ENCODE measurements at places on chromosomes 4 and X. TPM values are rescaled to one million over a fixed set of nuclear protein-coding genes. Genes with fewer than 3 reads are reported as not detected.

ARHGAP6 gene
- 0.30 TPM for total RNA-seq

NAP1L5 gene
- total RNA-seq = 3.9 TPM

PGRMC2 gene
- 158 TPM for total RNA-seq

NSUN7 gene
- total RNA-seq = 2.1 TPM

IGSF1 gene
- total RNA-seq = 3.5 TPM

DCAF8L2 gene
- not detected for total RNA-seq

GC gene
- total RNA-seq = not detected

FAM53A gene
- 3.4 TPM for total RNA-seq

APELA gene
- 0.89 TPM for total RNA-seq

FGG gene
- total RNA-seq = not detected

SMIM43 gene
- total RNA-seq = not detected

SSX4 gene
- total RNA-seq = not detected

WWC2 gene
- total RNA-seq = 62.6 TPM

MAGEB17 gene
- not detected for total RNA-seq

ADAM29 gene
- total RNA-seq = not detected

SPANXA2 gene
- total RNA-seq = not detected

ZBTB33 gene
- 17.4 TPM for total RNA-seq

EPHA5 gene
- 1.3 TPM for total RNA-seq

AMBN gene
- not detected for total RNA-seq

SLC9A7 gene
- 20.8 TPM for total RNA-seq

VCX2 gene
- not detected for total RNA-seq

FHDC1 gene
- 1.7 TPM for total RNA-seq

PABPC5 gene
- 2.4 TPM for total RNA-seq

FRG2 gene
- total RNA-seq = not detected

HS6ST2 gene
- total RNA-seq = 12.9 TPM

CWH43 gene
- not detected for total RNA-seq

TCP11X2 gene
- total RNA-seq = not detected

APLN gene
- 2.1 TPM for total RNA-seq

JCHAIN gene
- not detected for total RNA-seq

SRPX gene
- 60.1 TPM for total RNA-seq

PAGE2 gene
- total RNA-seq = not detected

ATXN3L gene
- total RNA-seq = not detected

IL9R gene
- total RNA-seq = 0.14 TPM

EDA2R gene
- total RNA-seq = 25.3 TPM

MSANTD1 gene
- 1.4 TPM for total RNA-seq

FAAH2 gene
- total RNA-seq = 0.20 TPM

SH3RF1 gene
- total RNA-seq = 20.8 TPM

ESX1 gene
- 0.84 TPM for total RNA-seq

ODAPH gene
- total RNA-seq = 55.3 TPM

MFAP3L gene
- total RNA-seq = 30.2 TPM

TLR3 gene
- total RNA-seq = 2.6 TPM

NLRP2B gene
- total RNA-seq = not detected

APBB2 gene
- 173 TPM for total RNA-seq

GDPD2 gene
- total RNA-seq = not detected

CFAP47 gene
- not detected for total RNA-seq

PLAC8 gene
- total RNA-seq = 27.8 TPM

ETFDH gene
- 17.0 TPM for total RNA-seq

AP1S2 gene
- 74.2 TPM for total RNA-seq

PPBP gene
- total RNA-seq = not detected

HSFX3 gene
- total RNA-seq = not detected

LGI2 gene
- 0.27 TPM for total RNA-seq

RADX gene
- 3.0 TPM for total RNA-seq

ASB5 gene
- total RNA-seq = 0.43 TPM

HMX1 gene
- not detected for total RNA-seq

USP17L28 gene
- not detected for total RNA-seq

PCDH7 gene
- 40.8 TPM for total RNA-seq

TNIP3 gene
- 0.14 TPM for total RNA-seq

AFP gene
- 8.6 TPM for total RNA-seq

All from astrocyte (in vitro differentiated cells and primary cell).